ENCODE measurements at places on chromosomes 1 and 21.

GRCh38 chr1:230340526-230341161 is 85.5 kb downstream of the PGBD5 start:
- DNase-seq: no peak

- no peak for DNase-seq
Measured at GRCh38 chr1:197902131-197902453, 338 bp upstream of the C1orf53 start.

- DNase-seq: no peak
Measured at GRCh38 chr1:224472806-224473205, 38.2 kb upstream of the WDR26 start.

DNA sequence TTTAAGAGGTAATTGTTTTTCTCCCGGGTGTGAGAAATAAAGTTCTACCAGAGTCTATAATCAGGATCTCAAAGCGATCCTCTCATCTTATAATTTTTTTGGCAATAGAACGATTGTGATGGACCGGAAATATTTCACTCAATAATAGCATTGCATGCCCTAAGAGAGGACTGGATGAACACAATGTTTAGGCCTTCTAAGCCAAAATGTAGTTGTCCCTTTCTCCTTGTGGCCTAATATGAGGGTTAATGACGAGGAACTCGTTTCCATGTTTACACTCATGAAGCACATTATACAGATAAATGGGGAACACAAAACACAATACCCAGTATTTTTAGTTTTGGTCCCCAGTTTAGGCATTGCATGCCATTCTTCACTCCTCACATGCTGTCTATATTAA is 5.9 kb downstream of the TBX15 start:
- DNase-seq: no peak

- no peak for DNase-seq
Measured at GRCh38 chr1:162081316-162081715, 11.8 kb downstream of the NOS1AP start.

GRCh38 chr1:13407811-13408210 is 2.4 kb upstream of the PRAMEF20 start:
- DNase-seq: no peak

DNA sequence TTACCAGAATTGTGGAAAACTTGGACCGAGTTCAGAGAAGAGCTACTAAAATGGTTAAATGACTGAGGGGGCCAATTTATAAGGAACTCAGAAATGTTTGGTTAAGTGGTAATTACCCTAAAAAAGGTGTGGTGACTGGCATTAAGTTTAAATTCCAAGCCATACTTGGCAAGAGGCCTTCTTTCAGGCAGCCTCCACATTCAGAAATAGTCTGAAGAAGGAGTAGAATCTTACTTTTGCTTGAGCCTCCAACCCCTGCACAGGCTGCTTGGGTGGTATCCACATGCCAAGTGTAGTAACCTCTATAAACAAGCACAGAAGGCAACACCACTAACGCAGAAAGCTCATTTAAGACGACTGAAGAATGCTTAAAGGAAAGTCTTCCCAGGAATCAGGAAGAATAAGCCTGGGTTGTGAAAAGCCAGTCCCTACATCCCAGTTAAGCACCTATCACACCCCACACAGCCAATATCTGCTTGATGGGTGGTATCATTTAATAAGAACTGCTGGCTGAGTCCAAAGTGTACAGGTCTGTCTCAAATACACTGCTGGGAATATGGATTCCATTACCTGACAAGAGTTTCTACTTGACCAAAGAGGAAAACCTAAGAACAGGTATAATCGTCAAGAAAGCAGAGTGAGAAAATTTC is 13.7 kb upstream of the GORAB start:
- DNase-seq: no peak

- DNase-seq: no peak
Measured at GRCh38 chr1:183885142-183885735, 80.3 kb downstream of the RGL1 start.

- DNase-seq: no peak
Measured at GRCh38 chr1:219340796-219341195, 167.1 kb downstream of the LYPLAL1 start.
